HCEC 1CT (cell line): ENCODE measurements at places on chromosomes 5 and 9.

DNA sequence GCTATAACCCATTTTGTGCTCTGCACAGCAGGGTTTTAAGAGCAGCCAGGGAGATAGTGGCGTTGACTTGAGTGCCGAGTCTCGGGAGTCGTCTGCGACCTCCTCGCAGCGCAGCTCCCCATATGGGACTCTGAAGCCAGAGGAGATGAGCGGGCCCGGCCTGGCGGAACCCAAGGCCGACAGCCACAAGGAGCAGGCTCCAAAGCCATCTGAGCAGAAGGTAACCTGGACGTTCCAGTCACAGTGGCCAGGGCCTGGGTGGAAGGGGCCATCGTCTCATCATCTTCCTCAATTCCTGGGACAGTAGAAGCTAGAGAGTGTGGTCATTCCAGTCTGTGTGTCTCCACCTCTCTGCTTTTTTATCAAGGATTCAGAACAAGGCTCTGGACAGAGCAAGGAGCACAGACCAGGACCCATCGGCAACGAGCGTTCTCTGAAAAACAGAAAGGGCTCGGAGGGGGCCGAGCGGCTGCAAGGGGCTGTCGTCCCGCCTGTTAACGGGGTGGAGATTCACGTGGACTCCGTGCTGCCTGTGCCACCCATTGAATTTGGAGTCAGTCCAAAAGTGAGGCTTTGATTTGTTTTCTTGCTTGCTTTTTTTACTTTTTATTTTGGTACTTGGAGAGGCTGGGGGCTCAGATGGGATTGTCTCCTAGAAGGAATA is 20.2 kb upstream of the POMT1 start:
- DNase-seq, result no peak

- no peak for DNase-seq
These were observed 28.9 kb upstream of the EEIG1 start for GRCh38 chr9:128009639-128010038.

DNA sequence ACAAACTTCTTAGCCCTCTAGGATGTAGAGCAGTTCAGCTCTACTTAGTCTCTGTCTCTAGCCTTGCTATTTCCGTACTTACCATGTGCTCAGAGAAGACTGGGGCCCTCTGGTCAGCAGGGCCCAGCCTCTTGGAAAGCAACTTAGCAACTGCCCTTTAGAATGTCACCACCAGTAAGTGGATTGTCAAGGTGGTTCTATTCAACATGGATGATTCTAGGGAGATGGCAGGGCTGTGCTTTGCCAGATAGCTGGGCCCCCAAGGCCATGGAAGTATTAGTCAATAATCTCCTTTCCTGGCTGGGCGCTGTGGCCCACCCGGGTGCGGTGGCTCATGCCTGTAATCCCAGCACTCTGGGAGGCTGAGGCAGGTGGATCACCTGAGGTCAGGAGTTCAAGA is 177.6 kb upstream of the MVB12B start:
- DNase-seq, result no peak

DNA sequence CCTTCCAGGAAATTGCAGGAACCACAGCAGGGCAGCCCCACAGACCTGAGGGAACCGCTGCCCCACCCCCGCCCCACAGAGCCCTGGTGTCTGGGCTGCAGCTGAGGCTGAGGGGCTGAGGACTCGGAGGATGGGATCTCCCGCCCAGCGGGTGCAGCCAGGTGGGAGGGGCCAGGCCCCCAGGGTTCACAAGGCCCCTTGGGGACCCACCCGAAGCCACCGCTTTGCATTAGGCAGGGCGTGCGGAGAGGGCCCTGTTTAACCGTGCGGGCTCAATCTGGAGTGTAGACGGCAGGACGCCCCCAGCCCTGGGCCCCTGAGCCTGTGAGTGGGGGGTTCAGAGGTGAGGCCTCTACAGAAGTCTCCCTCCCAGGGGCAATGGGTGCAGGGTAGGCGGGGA is 10.8 kb downstream of the NOTCH1 start:
- no peak for DNase-seq

GRCh38 chr9:86732514-86733171 is 214.7 kb downstream of the GAS1 start:
- DNase-seq, result peak; percentile 95

GRCh38 chr5:57805732-57806131 is 323.1 kb upstream of the ACTBL2 start:
- DNase-seq, result no peak

GRCh38 chr5:476814-477175 is 33.8 kb downstream of the EXOC3 start:
- DNase-seq, result no peak

DNA sequence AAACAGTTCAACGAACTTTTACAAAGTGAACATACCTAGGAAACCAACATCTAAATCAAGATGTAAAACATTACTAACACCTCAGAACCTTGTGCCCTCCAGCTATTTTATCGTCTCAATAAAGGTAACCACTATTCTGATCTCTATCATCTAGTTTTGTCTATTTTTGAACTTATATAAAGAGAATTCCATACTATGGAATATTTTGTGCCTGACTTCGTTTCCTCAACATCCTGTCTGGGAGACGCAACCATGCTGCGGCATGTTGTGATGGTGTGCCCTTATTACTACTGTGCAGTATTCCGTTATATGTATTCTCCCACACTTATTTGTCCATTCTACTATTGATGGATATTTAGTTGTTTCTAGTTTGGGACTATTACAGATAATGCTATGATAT is 99.2 kb downstream of the NR6A1 start:
- DNase-seq, result no peak

DNA sequence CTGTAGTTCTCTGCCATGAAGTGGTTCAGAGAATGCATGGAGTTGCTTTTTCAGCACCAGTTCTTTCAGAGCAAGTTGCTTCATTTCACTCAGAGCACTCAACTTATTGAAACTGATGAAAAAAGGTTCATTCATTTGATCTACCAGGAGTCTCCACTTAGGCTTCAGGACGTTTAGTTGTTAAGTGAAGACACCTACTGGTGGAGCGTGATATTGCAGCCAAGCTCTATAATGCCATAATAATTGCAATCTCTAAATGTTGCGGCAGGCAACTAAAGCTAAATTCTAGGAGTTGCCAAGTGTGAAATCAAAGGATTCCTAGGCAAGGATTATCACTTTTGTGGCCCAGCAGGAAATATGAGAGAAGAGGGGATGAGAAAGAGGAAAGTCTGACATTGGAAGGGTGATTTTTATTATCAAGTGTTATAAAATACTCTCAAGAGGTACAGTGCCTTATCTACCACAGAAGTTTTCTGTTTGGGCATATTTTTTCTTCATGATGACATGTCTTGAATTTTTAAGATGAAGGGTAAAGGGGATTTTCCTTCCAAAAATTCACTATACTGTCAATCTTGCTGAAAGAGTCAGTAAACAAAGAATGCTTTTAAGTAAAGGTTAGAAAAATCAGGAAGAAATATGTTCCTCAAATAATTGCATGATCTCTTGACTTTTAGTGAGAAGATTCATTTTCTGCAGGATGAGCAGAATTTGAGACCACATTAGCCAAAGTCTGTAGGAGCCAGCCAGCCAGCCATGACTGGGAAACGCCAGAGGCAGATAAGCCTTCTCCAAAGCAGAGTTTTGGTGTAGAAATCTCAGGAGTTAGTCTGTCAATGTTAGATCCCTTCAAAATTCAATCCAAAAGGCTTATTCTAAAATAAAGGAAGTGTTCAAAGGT is 83.4 kb downstream of the SH3PXD2B start:
- peak; percentile 49 for DNase-seq

GRCh38 chr9:109973336-109973735 is 193.3 kb downstream of the PALM2AKAP2 start:
- DNase-seq, result no peak
